ENCODE measurements at places on chromosomes 11 and 22. TPM values are rescaled to one million over a fixed set of nuclear protein-coding genes. Genes with fewer than 3 reads are reported as not detected.

GRCh38 chr22:46537946-46538813 is 760 bp upstream of the CELSR1 start:
- no peak for DNase-seq

- no peak for DNase-seq
Observed at GRCh38 chr22:40198733-40199132, 21.0 kb downstream of the TNRC6B start.

DNA sequence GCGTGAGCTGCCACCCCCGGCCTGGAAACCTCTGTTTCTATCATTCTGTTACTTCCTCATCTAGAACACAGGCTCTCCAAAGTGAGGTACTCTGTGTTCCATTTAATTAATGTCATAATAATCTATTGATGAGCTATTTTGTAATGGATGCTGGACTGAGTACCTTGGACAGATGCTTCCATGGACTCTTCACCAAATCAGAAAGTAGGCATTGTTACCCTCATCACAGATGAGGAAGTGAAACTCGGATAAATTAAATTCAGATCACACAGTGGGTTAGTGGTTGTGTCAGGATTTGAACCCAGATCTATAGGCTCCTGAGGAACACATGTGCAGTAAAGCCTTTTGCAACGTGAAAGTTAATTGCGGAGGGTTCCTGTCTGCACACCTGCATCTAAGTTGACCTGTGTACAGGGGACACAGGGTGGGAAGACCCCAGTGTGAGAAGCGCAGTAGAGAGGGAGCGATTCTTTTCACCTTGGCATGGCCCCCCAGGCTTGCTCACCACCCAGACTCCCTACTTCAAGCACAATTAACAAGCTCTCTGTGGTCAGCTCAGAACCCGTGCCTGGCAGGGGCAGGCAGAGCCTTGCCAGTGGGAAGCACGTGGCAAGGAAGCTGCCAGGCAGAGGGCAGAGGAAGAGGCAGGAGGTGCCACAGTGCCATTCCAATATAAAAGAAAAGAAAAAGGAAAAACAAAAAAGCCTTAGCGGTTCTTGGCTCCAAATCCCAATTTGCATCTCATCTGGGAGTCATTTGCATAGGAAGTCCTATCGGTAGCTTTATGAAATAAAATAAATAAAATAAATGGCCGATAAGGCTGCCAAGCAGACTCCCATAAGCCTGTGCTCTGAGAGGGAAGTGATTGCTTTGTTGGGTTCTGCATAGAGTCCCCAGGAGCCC is 239.3 kb downstream of the GRIK4 start:
- DNase-seq: no peak

DNA sequence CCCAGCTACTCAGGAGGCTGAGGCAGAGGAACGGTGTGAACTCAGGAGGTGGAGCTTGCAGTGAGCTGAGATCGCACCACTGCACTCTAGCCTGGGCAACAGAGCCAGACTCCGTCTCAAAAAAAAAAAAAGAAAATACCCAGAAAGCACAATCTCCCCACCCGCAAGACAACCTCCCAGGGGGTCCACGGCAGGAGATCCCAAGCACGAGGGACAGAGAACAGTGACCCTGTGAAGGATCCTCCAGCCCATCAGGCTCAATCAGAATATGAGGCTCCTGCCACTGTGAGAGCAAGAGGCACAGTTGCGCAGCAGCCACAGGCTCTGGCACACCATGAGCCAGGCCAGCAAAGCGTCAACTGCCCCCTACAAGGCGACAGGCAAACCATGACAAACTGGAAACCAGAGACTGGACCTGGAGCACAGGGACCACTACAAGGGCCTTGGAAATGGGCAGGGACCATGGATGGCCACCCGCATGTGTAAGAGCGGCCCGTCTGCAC is 164.8 kb upstream of the GRK3 start:
- DNase-seq: no peak

DNA sequence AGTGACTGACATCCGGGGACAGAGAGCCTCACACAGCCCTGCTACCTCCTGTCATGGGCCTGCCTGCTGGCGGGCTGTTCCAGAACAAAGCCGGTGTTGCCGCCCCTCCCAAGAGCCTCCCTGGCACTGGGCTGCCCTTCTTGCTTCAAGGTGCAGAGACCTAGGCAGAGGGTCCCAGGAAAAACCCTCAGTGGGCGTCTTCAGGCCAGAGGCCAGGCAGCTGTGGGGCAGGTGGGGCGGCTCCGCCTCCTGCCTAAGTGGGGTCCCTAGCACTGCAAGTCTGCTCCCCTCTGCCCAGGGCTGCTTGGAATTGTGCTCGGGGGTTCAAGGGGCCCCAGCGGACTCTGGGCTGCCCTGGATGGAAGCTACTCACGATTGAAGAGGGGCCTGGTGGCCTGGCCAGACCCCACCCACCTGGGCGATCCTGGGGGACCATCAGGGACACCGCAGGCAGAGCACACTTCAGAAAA is 20.4 kb upstream of the GNB1L start:
- no peak for DNase-seq

Gene RTN4R
- total RNA-seq: 0.93 TPM

All from heart left ventricle (tissue), 16 donors.